Left ventricle myocardium superior (tissue), 1 donor: ENCODE measurements at places on chromosomes 1 and 21. TPM values are rescaled to one million over a fixed set of nuclear protein-coding genes. Genes with fewer than 3 reads are reported as not detected.

CFAP107 gene
- total RNA-seq = not detected

ACOT11 gene
- total RNA-seq = 48.9 TPM

FAM131C gene
- 3.7 TPM for total RNA-seq

NECTIN4 gene
- not detected for total RNA-seq

KDF1 gene
- total RNA-seq = 0.37 TPM

FGR gene
- total RNA-seq = 4.7 TPM

CDC20 gene
- total RNA-seq = 1.3 TPM

KCNJ9 gene
- total RNA-seq = not detected

SRRM1 gene
- total RNA-seq = 65.5 TPM

ZZZ3 gene
- 34.9 TPM for total RNA-seq

ALPL gene
- 13.1 TPM for total RNA-seq

SPRR2B gene
- not detected for total RNA-seq

CLEC20A gene
- total RNA-seq = not detected

NTMT2 gene
- total RNA-seq = 5.9 TPM
